ENCODE measurements at places on chromosomes 3 and 15.

DNA sequence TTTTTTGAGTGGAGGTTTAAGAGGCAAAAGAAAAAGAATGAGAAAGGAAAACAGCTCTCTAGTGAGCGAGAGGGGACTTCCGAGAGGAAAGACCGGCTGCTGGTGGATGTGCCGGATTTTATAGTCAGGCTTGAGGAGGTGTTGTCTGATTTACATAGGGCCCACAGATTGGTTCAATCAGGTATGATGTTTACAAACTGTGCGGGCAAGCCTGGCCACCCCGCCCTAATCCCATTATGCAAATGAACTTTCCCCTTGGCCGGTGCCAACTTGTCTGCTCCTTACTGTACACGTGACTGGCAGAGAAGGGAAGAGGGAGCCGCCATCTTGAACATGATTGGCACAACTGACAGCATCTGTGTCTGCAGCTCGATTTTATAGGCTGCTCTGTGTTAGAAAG lies 44.7 kb downstream of the FAM43A start:
- no peak for DNase-seq

- no peak for DNase-seq
These were observed 29.2 kb upstream of the SMAD6 start for GRCh38 chr15:66672867-66673266.

DNA sequence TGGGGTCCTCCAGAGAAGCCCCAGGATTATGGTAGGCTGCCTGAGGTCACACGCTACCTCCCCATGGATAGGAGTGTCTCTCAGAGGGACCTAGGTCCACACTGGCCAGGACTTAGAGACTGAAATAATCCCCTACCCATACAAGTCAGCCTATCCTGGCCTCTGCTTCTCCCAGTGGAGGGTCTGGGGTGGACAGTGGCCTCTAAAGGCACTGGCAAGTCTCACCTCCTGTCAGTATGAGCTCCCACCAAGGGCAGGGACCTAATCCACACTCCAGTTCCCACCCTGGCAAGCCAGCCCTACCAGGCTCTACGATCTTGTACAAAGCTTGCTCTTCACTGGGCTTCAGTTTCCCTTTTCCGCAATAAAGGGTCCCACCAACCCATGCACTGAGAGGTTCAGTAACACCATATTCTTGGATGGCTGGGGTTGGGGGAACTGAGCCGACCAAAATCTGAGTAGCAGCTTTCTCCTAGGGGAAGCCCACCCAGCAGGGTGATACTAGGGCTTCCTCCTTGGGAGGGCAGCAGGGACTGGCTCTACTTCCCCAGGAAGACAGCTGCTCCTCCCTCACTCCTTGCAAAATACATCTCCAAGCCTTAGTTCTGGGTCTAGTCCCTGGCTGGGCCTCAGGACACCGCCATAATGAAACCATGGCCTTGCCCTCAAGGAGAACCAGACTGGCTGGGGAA lies 2.4 kb downstream of the CISH start:
- DNase-seq: no peak

DNA sequence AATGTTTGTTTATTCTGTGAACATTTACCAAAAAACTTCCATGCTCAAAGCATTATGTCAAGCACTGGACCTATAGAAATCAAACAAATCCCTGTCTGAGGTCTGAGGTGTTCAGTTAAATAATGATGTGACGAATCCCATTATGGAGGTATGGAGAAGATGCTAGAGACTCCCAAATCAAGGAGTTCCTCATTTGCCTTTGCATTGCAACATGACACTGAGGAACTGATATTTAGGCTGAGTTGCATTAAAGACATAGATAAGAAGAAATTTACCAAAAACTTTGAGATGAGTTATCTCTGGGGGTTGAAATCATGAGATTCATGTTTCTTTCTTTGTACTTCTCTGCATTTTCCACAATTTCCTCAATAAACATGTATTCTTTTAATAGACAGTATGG lies 16.0 kb downstream of the CD200 start:
- DNase-seq: no peak

DNA sequence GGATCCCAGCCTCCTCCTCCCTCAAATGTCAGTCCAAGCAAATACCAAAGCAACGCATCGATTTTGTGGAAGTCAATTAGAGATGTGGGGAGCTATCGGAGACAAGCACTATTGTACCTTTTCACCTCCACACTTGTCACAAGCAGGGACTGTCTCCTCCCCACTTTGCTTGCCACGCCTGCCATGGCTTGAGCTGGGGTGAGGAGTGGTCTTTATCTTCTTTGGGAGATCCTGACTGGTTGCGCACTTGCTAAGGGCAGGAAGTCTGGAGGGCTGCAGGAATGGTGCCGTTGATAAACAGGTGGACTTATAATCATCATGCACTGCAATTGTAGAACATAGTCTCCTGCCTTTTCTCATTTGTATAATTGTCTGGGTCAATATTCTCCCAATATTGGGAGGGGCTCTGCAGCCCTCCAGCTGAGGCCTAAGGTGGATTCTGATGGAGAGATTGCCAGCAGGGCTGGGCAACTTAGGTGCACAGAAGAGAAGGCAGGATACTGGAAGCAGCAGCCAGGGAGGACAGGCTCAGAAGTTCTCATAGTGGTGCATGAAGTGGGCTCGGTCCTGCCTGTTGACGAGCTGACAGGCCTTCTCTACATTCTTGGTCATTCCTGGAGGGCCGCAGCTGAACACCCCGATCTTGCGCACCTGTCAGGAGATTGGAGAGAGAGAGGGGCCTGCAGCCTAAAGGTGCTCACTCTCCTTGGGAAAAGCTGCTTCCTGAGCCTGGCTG lies 20.2 kb downstream of the DUOX2 start:
- DNase-seq: no peak

DNA sequence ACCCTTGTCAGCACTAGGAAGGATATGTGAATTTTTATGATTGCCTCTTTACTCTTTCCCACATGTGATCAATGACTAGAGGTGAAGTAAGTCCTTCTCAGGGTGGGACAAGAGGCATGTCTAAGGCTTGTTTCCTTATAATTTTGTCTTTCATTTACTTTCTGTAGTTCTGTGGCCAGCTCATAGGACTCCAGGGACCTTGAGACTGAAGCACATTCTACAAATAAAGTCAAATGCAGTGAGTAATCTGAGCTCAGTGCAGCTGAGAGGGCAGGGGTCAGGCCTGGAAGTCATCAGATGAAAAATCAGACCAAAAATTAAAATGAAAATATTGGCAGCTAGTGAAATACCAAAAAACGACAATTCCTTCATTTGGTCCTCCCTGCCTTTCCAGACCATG lies 424.7 kb upstream of the THBS1 start:
- no peak for DNase-seq

DNA sequence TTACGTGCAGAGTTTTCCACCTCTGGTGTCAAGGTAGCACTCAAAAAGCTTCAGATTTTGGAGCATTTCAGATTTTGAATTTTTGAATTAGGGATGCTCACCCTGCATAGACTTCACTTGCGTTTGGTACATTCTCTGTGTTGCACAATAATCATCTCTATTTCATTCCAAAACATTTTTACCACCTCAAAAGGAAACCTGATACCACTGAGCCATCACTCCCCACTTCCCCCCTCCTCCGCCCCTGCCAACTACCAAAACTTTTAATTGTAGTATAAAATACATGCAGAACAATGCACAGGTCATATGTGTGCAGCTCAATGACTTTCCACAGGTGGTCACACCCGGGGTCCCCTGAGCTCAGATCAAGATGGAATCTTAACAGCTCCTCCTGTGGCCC lies 208.8 kb downstream of the SV2B start:
- DNase-seq: no peak

DNA sequence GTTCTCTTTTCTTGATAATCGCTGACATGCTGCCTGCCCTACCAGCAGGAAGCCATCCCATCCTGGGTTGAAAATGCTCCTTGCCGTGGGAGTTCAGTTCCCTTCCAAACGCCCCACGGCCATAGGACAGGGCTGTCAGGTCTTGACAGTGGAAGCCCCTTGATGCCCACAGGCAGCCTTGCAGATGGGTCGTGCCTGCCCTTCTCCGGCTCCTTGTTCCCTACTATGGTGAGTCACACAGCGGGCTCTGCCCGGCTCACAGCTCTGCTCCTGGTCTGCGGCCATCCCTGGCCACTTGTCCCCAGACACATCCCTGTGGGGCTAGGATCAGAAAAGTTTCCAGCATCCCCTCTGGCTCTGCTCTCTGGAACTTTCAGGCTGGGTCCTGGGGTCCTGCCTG lies 6.2 kb upstream of the APBA2 start:
- DNase-seq: no peak

DNA sequence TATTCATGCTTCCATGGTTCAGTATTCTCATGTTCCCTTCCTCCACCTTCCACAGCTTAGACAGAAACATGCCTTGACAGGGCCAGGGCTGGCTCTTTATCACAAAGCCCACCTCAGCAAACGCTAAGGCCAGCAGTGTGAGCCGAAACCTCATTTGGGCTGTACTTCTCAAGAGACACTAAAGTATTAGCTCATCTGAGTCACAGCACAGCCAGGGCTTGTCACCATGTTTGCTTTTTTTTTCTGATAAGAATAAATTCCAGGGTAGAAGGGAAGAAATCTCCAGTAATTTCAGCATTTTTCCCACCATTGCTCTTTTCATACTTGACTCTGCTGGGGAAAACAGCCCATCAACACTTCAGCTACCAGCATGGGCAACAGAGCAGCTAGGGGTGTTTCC lies 95.4 kb downstream of the MYLK start:
- DNase-seq: no peak

DNA sequence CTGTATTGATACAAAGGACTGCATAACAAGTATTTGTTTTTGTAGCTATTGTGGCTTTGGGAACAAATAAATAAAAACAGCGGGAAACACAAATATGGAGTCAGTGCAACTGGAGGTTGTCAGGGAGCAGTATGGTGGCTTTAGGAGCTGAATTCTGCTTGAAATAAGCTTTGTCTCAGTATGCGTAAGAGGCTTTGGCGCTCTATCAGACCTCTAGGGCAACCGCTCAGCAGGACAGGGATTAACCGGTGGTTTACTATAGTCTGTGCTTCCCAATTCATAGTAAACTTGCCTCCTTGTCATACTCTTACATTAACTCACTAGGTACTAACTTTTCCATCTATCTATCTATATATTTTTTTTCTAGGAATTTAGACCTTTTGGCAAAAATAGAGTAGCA lies 104.6 kb downstream of the ZIC1 start:
- no peak for DNase-seq

DNA sequence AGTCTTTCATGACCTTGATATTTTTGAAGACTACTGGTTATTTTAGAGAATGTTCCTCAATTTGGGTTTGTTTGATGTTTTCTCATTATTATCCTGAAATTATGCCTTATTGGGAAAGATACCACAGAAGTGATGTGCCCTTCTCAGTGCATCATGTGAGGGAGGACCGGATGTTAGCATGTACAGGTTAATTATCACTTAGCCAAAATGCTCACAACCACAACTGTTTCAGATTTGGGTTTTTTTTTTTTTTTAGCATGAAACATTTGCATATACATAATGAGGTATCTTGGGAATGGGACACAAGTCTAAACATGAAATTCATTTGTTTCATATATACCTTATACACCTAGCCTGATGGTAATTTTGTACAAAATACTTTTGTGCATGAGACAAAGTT lies 59.8 kb downstream of the PIK3R4 start:
- no peak for DNase-seq

- no peak for DNase-seq
These were observed 35.5 kb downstream of the FAH start for GRCh38 chr15:80188251-80188650.

- no peak for DNase-seq
These were observed 79.9 kb downstream of the VGLL4 start for GRCh38 chr3:11563865-11564185.

- no peak for DNase-seq
These were observed 107.2 kb downstream of the THRB start for GRCh38 chr3:24387493-24387892.

DNA sequence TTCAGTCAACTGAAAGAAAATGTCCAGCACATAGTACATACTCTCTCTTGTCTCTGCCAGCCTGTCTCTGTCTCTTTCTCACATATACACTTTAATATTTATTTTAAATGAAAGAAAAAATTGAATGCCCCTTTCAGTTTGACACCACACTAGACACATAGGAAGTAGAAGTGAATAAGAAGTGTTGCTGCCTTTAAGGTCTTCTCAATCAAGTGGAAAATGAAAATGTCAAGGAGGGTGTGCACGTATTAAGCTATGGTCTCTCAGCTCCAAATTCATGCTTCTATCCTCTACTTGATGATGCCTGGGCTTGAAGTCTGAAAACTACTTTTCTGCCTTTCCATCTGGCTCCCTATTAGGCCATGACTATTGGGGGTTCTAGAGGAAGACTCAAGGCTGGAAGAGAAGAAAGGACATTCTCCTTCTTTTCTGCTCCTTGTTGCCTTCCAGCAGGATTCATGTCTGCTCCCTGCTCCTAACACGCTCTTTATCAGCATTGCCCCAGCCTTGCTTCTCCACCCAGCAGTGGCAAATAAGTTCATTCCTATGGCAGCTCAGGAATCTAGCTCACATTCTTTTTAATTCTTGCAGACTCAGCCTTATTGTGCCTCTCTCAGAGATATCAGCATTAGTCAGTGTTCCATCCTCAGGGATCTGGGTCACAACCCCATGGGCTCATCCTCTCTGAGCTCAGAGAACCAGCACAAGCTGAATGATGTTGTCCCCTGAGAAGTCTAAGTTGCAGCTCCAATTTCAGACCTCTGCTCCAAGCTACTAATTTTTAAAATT lies 609.1 kb upstream of the GRM7 start:
- no peak for DNase-seq

Measured in RWPE2 (cell line).